GM04504 (cell line): ENCODE measurements at places on chromosomes 11 and 22.

DNA sequence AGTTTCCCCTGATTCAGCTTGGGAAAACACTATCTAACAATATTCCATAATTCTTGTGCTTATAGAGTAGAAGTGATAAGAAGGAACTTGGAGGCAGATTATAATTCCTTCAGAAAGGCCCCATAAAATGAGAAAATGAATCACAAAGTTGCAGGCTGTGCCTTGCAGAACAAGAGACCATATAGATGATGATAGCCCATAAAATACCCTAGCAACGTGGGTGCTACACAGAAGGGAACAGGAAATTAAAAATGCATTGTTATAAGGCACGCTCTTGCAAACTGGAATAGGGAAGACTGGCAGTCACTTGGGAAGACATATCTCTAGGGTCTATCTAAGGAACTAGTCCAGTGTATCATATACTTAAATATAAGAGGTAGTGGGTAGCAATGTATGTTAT lies 67.6 kb downstream of the KIF18A start:
- DNase-seq, result no peak

DNA sequence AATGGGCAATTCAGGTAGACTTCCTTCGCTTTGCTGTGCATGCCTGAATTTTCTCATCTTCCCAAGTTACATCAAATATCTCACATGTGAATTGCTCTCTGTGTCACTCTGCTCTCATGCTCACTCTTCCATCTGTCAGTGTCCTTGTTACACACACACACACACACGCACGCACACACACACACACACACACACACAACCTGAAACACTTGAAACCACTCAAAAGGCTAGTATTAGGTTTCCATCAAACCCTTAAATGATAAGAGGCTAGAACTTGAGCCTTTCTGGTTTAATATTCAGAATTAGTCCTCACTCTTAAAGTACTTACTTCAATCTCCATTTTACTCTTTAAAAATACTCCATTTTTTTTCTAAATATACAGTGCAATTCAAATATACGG lies 282.4 kb downstream of the C11orf87 start:
- DNase-seq, result no peak

DNA sequence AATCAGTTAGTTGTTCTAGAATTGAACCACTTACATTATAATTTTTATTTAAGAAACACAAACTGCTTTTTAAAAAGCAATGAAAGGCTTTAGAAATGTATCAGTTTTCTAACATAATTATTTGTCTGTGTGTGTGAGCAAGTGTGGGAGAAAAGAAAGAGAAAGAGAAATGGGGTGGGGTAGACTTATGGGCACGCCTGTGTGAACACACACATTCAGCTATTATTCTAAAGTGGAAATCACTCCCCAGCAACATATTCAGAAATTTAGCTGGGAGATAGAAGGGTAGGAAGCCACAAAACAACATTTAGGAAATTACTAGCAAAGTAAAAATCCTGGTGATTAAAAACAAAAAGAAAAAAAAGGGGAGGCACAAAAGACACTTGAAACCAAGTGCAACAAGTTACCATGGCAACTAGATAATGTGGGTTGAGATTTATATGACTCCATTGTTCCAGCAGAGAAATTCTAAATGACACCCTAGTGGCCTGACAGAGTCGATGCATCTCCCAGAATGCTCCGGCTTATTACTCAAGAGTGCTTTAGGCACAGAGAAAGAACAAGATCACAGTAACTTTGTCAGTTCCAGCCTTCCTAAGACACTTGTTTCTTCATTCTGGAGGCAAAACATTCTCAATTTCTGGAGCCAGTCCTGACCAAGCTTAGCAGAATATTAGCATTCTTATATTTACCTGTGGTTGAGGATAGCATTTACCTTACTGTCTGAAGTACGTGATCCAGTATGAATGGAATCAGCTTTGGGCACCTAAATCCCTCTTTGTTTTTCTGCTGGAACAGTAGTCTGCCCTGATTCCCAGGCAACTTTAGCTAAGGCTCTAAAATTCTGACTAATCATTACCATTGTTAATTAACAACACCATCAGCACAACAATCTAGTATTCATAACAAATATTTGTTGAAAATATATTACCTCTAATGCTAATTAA lies 444.4 kb downstream of the DLG2 start:
- no peak for DNase-seq

DNA sequence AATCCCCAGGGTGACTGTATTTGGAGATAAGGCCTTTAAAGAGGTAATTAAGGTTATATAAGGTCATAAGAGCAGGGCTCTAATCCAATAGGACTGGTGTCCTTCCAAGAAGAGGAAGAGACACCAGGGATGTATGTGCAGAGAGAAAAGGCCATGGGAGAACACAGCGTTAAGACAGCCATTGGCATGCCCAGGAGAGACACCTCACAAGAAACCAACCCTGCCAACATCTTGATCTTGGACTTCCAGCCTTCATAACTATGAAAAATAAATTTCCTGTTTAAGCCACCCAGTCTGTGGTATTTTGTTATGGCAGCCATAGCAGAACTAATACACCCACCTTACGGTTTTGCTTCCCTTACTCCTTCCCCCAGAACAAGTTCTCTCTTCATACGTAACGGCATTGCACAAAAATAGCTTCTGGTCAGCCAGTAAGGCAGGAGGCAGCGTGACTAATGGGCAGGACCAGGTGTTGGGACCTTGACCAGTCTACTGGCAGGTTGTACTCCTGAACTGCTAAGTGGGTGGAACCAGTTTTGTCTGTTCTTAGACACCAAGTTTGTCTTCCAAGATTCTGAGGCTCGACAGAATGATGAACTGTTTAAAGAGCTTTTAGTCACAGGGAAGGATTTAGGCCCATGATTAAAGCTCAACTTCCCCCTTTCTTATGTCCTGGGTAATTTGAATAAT lies 31.9 kb upstream of the UPB1 start:
- DNase-seq, result no peak

- DNase-seq, result no peak
Observed at GRCh38 chr11:44014968-44015623, 32.7 kb upstream of the ACCSL start.

- no peak for DNase-seq
Observed at GRCh38 chr11:7348432-7349304, 97.0 kb downstream of the SYT9 start.

DNA sequence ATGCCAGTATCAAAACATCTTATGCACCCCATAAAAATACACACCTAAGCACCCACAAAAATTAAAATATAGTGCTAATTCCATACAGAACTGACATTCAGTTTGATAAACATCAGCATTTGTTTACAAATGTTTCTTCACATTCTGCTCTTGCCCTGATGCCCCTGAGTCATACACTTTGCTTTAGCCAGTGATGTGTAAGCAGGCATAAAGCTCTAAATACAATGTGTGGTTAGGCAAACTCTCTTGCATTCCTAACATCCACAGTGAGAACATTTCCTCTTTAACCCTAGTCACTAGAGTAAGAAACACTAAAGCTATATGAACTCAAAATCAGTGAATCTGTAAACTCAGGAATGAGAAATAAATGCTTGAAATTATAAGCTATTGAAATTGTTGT lies 1060.7 kb downstream of the FAM181B start:
- peak; percentile 11 for DNase-seq

GRCh38 chr11:129972611-129973010 lies 30.0 kb downstream of the PRDM10 start:
- DNase-seq, result no peak

DNA sequence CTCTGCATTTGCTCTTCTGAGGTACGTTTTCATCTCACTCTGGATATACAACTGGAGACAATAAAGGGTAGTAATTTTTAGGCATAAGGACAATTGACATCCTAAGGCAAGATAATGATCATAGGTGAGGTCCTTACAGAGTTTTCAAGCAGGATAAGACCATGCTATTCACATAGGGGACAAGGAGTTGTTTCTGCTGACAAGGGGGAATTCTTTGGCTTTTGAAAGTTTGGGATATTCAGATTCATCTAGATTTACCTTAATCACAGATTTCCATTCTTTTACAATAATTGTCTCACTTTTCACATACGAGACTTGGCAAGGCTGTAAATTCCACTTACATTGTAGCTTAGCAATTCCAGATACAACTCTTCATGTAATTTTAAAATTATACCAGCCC lies 256.2 kb downstream of the AASDHPPT start:
- no peak for DNase-seq

DNA sequence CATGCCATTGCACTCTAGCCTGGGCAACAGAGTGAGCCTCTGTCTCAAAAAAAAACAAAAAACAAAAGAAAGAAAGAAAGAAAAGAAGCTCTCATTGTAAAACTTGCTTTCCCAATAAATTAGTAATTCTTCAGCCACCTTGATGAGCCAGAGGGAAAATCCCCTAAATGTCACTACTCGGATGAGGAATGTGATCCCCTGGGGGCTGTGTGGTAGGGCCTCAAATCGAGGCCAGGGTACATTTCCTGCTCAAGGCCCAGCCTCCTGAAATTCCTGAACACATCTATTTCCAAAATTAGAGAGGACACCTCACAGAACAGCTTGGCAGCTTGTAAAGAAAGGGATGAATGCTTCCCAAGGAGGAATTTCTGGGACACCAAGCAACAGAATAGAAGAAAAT lies 147.1 kb upstream of the SESN3 start:
- no peak for DNase-seq

- peak; percentile 97 for DNase-seq
Observed at GRCh38 chr11:3723014-3723708, 52.0 kb upstream of the CHRNA10 start.

DNA sequence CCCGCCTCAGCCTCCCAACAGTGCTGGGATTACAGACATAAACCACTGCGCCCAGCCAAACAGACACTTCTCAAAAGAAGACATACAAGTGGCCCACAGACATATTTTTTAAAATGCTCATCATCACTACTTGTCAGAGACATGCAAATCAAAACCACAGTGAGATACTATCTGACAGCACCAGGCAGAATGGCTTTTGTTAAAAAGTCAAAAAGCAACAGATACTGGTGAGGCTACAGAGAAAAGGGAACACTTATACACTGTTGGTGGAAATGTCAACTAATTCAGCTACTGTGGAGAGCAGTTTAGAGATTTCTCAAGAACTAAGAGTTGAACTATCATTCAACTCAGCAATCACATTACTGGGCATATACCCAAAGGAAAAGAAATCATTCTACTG lies 67.0 kb downstream of the ARHGAP20 start:
- DNase-seq, result no peak

DNA sequence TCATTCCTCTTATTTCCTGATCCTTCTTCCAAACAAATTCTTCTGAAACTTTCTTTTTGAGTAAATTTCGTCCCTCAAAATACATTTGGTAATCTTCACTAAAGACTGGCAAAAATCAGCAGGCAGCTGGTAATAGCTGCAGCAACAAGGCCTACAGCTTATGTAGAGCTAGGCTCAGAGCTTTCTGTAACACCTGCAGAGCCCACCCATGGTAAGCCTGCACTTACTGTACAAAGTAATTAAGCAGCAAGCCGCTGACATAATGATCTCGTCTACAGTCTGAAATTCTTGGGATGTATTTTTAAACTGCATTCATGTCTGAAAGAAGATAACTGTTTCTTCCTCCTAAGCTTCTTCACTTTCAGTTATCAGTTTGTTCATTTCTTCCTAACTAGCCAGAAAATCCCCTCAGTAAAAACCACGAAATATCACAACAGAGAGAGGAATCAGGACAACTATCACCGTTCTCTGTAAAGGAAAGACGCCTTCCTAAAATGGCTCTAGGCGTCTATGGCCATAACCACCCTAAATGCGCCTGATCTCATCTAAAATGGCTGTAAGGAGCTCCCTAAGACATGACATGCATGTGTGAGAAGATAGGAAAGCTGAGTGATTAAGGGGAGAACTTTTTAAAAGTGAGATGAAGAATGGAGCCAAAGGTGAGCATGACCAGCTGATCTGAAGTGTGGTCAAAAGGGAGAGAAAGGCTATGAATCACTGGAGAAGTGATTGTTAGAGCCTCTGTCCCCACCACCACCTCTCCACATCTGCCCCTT lies 56.2 kb downstream of the DENND5A start:
- no peak for DNase-seq

DNA sequence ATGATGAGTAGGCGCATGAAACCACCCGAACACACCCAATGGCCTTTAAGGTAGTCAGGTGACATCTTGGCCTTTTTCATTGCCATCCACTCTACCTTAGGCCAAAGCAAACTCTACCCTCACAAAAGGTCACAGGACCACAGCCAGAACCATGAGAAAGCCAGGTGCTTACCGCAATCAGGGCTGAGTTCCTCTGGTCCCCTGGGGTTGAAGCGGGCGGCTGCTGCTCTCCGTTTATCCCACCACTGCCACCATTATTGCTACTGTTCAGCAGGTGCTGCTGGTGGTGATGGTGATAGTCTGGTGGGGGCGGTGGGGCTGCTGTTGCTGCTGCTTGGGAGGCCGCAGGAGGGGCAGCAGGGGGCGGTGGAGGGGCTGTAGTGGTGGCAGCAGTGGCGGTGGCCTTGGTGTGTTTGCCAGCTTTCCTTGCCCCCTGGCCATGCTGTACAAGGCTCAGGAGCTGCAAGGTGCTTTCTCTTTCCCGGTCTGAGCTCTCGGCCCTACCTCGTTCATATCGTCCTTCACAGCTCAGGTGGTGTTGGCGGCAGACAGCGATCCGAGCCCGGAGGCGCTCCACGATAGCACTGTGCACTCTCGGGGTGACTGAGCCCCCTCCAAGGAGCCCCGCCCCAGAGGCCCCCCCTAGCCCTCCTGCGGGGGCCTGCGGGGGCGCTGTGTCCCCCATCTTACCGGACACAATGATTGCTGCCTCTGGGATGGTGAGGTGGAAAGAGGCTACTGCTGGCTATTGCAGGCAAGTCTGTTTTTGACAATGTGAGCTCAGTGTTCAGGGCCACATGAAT lies 1.6 kb downstream of the MAML2 start:
- DNase-seq, result no peak

DNA sequence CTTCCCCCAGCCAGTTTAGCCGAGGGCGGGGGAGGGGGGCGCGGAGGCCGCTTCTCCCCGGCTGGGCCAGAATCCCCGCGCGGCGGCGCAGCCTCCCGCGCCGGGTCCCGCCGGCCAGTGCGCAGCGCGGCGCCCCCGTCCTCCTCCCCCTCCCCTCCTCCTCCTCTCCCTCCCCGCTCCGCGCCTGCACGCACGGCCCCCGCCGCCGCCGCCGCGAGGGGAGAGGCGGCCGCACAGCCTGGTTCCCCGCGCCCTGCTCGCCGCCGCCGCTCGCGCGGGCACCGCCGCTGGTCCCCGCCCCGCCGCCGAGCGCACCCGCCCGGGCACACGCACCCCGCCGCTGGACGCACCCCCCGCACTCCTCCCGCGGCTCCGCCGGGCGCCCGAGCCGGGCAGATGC lies at the start of gene FLRT1:
Gene FLRT1, plus strand, starts transcription at position 356 of the 400 bp plus-strand sequence. CDS start 80,337 bp downstream, outside the sequence.
- no peak for DNase-seq

GRCh38 chr11:60899046-60899936 lies 7.1 kb downstream of the PRPF19 start:
- no peak for DNase-seq

DNA sequence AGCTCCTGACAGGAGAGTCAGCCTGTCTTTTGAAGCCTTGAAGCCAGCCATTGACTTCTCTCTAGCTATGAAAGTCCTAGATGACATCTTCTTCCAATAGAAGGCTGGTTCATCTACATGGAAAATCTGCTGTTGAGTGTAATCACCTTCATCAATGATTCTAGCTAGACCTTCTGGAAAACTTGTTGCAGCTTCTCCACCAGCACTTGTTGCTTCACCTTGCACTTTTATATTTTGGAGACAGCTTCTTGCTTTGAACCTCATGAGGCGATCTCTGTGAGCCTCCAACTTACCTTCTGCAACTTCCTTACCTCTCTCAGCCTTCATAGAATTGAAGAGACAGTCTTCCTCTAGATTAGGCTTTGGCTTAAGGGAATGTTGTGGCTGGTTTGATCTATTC lies 58.3 kb downstream of the MYO7A start:
- DNase-seq, result no peak
